ENCODE measurements at places on chromosomes 4 and X. TPM values are rescaled to one million over a fixed set of nuclear protein-coding genes. Genes with fewer than 3 reads are reported as not detected.

DNA sequence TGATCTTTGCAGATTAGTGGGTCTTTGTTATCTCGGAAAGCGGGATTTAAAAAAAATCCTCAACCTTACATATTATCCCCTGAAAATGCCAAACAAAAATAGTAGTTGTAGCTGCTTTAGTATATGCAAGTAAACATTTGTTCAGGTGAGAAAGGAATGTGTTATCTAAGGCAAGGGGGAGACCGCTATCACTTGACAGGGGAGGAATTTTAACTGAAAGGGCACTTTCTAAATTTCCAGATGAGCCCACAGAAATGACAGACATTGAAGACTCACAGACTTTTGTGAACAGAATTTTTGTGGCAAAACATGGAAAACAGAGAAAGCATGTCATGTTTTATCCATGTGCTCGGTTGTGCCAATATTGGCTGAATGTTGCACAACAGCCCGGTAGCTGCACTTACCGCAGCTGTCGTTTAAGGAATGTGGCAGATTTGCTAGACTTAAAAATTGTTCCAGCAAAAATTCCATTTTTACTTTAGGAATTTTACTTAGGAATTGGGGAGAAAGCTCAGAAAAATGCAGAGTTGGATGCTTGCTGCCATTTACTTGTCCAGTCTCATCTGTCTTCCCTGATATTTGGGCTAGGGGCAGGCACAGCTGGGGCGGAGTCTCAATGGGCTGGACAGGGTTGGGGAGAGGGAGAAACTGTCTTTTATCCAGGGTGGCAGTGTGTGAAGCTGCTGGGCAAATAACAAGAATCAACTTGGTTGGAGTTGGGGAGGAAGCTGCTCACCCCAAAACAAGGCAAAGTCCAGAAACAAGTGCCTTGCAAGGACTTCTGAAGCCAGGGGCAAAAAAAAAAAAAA, 94.6 kb upstream of the RPS6KA3 start:
- DNase-seq: no peak

GRCh38 chr4:101989551-101989950, 199.0 kb downstream of the BANK1 start:
- DNase-seq: no peak

- no peak for DNase-seq
These were observed 33.8 kb downstream of the TNIP3 start for GRCh38 chr4:121130326-121130660.

DNA sequence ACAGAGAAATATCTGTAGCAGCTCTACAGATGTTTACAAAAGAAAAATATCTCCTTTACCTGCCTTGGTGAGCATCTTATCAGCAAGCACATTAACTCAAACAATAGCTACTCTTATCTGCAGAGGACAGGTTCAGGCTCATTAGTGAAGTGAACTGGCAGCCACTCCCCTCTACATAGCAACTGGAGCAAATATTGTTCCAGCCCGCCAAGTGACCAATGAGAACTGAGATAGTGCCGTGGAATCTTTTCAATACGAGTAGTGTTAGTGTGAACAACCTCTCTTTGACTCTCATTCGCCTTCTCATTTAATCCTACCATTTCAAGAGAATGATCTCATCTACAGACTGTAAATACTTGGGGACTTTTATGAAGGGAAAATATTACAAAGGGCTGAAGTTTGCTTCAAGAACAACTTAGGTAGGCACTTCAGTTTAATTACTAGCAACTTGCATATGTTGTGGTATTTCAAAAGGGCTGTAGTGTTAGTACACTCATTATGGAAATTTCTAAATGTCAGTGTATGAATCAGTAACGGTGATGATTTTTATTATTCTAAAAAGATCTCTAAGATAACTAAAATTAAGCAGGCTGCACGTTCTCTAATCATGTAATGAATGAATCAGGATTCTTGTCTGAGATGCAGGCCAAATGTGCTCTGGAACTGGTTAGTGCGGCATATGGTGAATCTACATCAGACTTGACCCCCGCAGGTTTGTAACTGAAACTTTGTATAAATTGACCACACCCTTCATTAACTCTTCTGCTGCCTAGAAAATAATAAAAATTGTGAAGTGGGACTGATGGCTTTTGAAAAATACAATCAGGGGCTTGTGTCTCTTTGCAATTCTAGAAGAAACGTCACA, 72.4 kb downstream of the PALLD start:
- DNase-seq: peak; percentile 12

GRCh38 chrX:3250966-3251365, 95.5 kb downstream of the MXRA5 start:
- no peak for DNase-seq

DNA sequence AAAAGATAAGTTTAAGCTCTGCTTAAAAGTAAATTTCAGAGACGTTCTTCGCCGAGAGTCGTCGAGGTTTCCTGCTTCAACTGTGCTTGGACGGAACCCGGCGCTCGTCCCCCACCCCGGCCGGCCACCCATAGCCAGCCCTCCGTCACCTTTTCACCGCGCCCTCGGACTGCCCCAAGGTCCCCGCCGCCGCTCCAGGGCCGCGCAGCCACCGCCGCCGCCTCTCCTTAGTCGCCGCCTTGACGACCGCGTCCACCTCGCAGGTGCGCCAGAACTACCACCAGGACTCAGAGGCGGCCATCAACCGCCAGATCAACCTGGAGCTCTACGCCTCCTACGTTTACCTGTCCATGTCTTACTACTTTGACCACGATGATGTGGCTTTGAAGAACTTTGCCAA, 70.8 kb downstream of the FMR1NB start:
- DNase-seq: no peak

- no peak for DNase-seq
These were observed 25.5 kb downstream of the FAM53A start for GRCh38 chr4:1658581-1658980.

DNA sequence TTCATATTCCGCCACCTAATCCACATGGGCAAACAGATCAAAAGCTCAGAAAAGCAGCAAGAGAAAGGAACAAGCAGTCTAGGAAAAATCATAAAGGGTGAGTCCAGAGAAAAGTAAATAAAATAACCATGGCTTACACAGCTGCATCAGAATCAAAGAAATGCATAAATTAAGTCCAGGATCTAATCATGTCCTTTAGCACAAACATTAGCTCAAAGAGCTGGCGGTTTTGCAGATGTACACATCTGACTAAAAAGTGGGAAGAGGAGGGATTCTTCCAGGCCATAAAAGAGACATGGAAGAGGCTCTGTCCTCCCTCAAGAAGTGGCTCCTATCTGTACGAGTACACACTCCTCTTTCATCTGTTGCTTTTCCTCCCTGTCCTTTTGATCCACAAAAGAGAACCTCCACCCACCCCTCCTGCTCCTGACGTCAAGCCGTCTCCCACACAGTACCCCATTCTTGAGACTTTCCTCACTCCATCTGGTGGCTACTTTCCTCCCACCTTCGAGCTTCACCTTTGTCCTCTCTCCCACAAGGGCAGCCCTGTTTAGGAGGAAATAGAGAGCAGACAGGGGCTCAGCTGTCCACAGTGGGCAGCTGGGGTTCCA, 92.5 kb downstream of the RASL11B start:
- no peak for DNase-seq

Gene MAGEC3
- not detected for total RNA-seq

Gene MAP3K15
- total RNA-seq: 2.5 TPM
